ENCODE measurements at places on chromosomes 2 and 18. TPM values are rescaled to one million over a fixed set of nuclear protein-coding genes. Genes with fewer than 3 reads are reported as not detected.

The CD207 gene
- total RNA-seq = 1.5 TPM

The POLR1B gene
- 29.9 TPM for total RNA-seq

The ATF2 gene
- 54.5 TPM for total RNA-seq

The PROKR1 gene
- not detected for total RNA-seq

The CPO gene
- total RNA-seq = 0.40 TPM

The CCDC85A gene
- 6.8 TPM for total RNA-seq
